ENCODE measurements at places on chromosomes 2 and 18.

- no peak for DNase-seq
These were observed 112.9 kb upstream of the ATP8B1 start for GRCh38 chr18:57915865-57916582.

DNA sequence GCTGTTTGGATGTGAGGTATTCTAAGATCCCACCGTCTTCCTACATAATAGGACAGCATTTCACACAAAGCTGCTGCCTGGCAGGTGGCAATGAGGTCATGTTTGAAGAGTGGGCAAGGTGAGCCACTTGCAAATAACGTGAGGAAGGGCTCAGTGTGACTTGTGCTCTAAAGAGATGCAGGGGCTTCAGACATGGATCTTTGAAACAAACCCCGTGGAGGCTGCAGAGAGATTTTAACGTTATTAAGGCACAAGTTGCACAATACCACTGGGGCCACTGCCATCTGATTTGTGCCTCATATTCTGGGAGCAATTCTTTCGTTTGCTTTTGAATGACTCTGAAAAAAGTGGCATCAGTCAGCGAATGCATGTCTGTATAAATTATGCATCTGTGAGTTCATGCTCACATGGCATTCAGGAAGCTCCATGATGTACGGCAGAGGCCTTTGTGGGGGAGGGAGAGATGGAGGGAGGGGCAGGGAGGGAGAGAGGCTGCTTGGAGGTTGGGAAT, 362.0 kb downstream of the SOX11 start:
- no peak for DNase-seq

DNA sequence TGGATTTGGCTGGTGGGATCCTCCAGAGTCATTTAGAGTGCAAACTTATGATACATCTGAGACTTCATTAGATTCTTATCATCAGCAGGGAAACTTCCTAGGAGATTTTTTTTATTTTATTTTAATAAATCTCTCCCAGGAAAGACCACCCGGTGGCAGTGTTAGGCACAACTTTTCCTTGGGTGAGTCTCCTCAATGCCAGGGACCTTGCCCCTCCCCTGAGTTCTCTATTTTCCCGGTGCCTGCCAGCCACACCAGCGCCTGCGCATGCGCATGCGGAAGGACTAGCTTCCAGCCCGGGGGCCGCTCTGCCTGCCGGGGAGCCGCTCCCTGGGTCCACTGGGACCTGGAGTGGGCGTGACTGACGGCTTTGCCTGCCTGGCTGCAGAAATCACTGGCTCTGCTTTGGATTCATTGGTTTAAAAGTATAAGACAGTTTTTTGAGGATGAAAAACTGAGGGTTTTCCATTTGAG, 86.6 kb downstream of the TMEM182 start:
- DNase-seq = peak; percentile 7

- no peak for DNase-seq
These were observed 12.5 kb upstream of the TUBA4A start for GRCh38 chr2:219266232-219266631.

GRCh38 chr2:55883357-55883756, 40.2 kb downstream of the EFEMP1 start:
- no peak for DNase-seq

GRCh38 chr18:11005528-11005927, 143.8 kb downstream of the PIEZO2 start:
- DNase-seq = no peak

- no peak for DNase-seq
These were observed 47.3 kb upstream of the SNTG2 start for GRCh38 chr2:903223-903900.

- DNase-seq = no peak
These were observed 118.6 kb downstream of the RBMS1 start for GRCh38 chr2:160375037-160375436.

DNA sequence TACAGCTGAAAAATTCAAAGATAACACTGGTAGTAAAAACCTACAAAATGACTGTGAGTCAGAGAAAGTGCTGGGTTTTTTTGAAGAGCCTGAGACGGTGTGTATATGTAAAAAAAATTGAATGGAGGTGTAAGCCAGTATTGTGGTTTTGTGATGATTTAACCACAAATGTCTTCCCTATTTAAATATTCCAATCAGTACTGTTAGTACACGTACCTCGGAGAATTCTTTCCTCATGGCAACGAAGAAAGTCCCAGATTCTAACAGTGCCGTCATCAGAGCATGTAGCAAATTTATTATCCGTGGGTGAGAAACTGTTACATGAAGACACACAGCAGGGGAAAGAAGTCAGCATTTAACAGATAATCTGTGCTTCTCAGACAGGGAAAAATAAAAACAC, 48.1 kb downstream of the WDR33 start:
- no peak for DNase-seq

- DNase-seq = no peak
These were observed 51.2 kb downstream of the MTERF4 start for GRCh38 chr2:241050624-241051577.

DNA sequence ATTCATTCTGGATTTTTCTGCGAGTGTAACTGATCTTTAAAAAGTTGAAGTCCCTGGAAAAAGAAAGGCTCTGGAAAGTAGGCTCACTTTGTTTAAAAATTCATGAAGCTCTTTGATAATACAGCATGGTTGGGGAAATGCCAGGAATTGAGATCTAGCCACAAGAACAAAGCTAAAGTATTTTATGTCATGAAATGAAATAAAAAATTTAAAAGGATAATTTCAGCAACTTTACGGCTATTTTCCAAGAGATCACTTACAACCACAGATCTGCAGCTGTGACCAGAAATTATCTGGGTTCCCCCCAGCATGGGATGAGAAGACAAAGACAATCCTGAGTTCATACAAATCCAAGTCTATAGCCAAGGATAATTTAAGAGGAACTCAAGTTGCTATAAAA, 25.3 kb upstream of the RFX8 start:
- no peak for DNase-seq

GRCh38 chr2:73896362-73897239, 3.8 kb downstream of the ACTG2 start:
- DNase-seq = peak; percentile 25

DNA sequence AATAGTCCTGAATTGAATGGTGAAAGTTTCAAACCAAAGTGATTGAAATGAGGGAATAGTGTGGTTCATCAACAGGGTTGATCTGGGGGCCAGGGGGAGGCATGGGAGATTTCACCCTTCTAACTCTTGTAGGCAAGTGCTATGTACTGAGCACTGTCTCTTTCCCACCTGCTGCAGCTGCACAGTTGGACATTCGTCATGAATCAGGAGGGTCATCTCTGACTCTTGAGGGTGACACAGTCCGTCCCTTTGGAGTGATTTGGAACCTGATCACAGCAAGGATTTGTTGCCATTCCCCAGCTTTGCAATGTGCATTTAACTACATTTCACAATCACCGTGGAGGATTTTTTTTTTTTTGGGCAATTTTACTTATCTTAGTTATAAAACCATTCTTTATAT, 224.6 kb downstream of the PHLPP1 start:
- no peak for DNase-seq

DNA sequence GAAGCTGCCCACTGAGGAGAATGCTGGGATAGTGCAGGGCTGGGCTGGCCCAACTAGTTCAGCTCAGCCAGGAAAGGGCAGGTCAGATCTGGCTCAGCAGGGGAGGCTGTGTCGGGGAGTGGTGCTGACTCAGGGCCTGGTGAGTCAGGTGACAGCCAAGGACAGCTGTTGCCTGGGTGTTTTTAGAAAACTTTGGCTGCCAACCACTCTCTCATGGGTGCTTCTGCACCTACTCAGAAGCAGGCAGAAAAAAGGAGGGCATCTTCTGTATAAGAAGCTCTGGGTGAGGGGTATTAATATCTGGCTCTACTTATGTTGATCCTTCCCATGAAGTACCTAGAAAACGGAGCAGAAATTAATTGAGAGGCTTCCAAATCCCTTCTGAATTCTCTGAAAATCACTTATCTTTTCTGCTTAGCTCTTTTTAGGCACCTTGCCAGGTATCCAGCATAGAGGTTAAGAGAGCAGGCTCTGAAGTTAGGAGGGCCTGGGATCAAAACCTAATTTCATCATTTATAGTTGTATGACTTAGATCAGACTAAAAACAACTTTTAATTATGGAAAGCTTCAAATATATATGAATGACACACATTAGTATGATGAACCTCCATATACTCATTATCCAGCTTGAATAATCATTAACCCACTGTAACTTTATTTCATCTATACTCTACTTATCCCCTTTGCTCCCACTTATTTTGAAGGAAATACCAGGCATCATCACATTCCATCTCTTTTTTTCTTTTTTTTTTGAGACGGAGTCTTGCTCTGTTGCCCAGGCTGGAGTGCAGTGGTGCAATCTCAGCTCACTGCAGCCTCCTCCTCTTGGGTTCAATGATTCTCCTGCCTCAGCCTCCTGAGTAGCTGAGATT, 15.5 kb upstream of the RAB10 start:
- peak; percentile 12 for DNase-seq

DNA sequence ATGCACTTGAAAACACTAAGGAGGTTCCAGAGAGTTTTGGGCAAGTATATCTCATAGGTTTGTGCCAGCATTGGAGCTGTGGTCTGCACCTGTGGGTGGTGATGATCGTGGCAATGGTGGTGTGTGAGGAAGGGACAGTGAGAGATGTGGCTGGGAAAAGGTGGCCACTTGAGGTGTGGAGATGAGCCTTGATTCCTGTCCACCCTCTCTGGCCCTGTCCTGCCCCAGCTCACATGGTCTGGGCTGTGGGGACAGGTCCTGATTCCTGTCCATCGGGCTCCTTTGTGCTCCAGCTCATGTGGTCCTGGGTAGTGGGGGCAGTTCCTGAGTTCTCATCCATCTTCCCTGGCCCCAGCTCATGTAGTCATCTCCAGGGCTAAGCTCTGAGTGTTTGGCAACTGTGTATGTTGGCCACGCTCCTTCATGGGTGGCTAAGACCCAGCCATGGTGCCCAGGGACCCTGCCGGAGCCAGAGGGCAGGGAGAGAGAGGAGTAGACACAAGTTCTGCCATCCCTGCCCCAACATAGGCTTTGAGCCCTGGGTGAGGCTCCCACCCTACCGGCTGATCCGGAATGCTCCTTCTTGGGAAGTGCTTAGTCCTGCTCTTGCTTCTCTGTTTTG, 294.4 kb upstream of the HDAC4 start:
- no peak for DNase-seq

DNA sequence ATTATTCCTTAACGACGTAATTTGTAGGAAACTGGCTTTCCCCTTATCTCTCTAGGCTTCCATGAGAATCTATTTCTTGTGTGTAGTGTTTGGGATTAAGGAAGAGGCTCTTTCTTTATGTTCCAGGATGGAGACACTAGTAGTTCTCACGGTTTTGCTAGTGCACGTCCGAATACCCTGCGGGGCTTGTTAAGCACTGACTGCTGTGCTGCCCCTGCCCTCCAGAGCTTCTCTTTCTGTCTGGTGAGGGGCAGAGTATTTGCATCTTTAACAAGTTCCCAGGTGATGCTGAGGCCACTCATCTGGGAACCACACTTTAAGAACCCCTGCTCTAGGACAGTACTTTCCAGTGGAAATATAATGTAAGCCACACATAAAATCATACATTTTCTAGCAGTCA, 76.4 kb downstream of the SPATS2L start:
- no peak for DNase-seq

DNA sequence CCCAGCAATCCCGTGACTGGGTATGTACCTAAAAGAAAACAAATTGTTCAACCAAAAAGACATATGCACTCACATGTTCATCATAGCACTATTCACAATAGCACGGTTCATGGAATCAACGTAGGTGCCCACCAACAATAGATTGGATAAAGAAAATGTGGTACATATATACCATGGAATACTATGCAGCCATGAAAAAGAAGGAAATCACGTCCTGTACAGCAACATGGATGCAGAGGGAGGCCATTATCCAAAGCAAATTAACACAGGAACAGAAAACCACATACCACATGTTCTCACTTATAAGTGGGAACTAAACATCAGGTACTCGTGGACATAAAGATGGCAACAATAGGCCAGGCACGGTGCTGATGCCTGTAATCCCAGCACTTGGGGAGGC, 207.9 kb upstream of the TNP1 start:
- DNase-seq = no peak

DNA sequence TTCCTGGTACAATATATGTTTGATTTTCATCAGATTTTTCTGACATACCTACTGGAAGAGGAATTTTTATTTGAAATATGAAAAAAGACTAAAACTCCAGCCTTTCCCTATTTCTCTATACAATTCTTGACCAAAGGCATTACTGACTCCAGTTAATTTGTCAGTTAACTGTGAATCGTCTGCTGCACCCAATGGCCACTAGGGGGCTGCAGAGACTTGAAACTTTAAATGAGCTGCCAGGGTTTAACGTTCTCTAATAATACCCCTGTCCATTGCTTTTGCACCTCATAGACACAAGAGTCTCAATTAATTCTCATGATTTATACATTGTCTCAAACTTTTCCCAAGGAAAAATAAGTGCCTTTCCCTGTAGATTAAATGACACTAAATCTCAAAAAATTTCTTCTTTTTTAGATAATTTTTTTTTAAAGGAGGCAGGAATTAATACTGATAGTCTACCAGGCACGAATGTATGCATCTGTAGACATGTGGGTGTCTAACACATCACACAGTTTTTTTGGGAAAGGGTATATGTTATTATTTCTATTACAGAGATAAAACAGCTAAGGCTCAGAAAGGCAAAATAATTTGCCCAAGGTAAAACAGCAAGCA, 1.8 kb upstream of the ALK start:
- DNase-seq = peak; percentile 24

DNA sequence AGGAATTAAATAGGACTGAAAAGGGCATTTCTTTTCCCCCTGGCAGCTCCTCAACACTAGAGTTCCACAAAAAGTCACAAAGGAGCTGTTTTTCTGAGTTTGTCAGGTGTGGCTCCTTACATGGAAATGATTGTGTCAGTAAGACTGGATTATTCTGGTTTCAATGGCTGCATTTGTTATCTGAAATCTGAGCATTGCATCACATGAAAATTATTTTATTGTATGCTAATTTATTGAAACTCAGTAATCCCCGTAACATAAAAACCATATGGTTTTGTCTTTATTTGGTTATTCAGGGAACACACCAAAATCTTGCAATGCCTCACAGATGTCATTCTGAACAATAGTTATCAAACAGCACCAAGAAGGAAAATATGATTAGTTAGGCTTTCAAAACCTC, 439.7 kb upstream of the TNP1 start:
- DNase-seq = no peak

- DNase-seq = no peak
These were observed 116.0 kb downstream of the COPS8 start for GRCh38 chr2:237201461-237202287.

DNA sequence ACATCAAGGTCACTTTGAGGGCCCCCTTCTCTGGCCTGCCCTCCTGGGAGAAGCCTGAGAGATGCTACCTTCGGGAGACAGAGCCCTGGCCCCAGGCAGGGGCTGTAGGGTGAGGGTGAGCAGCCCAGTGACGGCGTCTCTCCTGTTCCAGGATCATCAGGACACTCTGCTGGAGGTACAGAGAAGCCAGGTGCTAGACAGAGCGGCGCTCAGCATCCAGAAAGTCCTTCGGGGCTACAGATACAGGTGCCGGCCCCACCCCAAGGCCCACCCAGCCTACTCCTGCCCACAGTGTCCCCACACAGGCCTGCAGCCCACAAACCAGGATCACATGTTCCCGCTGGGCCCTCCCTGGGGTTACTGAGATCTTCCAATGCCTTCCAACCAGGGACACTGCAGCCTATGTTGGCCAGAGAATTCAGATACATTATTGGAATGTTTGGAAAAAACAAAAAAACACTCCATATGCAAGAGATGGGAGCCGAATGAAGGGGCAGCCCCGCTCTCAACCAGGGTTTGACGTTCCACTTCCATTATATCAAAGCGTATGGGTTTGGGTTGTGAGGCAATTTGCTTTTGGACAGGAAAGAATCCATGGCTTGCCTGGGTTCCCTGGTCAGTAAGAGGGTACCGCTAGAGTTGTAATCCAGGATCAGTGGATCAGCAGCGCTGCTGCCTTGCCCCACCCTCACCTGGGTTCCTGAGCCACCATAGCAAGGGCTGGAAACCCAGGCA, 49.5 kb upstream of the GPR17 start:
- no peak for DNase-seq

All from stimulated activated CD8-positive, alpha-beta memory T cell treated with anti-CD3 and anti-CD28 coated beads, Interleukin-2, amount 100 ng/mL, for 48 hours (primary cell).